Upper lobe of right lung (tissue), 1 donor: ENCODE measurements at places on chromosomes 12 and 14. TPM values are rescaled to one million over a fixed set of nuclear protein-coding genes. Genes with fewer than 3 reads are reported as not detected.

GRCh38 chr12:67545298-67545697 is 103.2 kb upstream of the DYRK2 start:
- no peak for DNase-seq

- DNase-seq: peak; percentile 89
Observed at GRCh38 chr14:103121846-103122584, 1.2 kb upstream of the TNFAIP2 start.

- DNase-seq: no peak
Observed at GRCh38 chr14:61591862-61592261, 103.5 kb upstream of the HIF1A start.

GRCh38 chr12:79925492-79925891 is 9.4 kb downstream of the PPP1R12A start:
- no peak for DNase-seq

SELPLG gene
- total RNA-seq: 31.9 TPM

DPF3 gene
- 0.90 TPM for total RNA-seq

- DNase-seq: no peak
Observed at GRCh38 chr12:93186131-93186530, 191.6 kb upstream of the NUDT4 start.

GRCh38 chr14:51006781-51007211 is 62.5 kb upstream of the PYGL start:
- no peak for DNase-seq

DNA sequence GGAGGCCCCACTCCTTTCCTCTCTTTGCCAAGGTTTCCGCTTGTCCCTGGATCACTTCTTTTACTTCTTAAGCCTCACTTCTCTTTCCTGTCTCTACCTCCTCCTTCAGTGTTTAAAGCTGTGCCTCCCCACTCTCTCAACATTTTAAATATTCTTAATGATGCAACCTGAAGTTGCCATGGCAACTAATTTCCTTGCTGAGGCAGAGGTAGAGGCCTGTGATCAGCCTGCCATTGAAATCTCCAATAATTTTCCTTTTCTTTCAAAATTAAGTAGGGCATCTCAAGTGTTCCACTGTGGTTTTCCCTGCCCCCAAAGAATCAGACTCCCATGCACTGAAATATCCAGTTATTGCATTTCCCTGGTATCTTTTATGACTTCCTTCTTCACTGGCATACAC is 108.6 kb upstream of the VRK1 start:
- no peak for DNase-seq

DNA sequence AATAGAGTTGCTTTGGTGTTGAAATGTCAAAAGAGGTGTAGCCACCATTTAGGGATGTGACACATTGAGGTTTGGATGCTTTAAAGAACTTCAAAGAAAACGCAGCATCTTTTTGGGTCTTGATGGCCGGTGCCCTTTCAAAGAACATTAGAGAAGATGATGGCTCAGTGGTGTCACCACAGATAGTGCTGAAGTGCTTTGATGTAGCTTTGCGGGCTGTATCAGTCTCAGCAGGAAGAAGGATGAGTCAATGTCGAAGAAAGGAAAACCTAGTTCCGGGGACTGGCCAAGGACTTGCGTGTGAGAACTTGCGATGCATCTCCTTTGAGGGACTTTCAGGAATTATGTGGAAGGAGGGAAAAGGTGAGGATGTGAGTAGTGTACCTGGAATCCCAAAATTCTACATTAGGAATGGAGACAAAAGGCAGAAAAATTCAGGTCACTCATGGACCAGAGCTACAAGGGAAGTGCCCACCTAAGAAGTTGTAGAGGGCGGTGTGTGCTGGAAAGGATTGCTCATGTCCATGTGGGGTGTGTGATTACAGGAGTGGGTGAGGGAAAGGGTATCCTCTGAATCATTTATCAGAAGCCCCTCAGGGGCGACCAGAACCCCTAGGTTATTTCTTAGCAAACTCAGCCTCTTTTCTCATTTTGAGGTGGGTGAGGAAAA is 39.7 kb upstream of the GZMB start:
- DNase-seq: no peak

- DNase-seq: no peak
Observed at GRCh38 chr12:26768611-26769603, 64.1 kb downstream of the ITPR2 start.

- no peak for DNase-seq
Observed at GRCh38 chr14:23099212-23099861, 4.0 kb downstream of the C14orf119 start.
